Stimulated activated CD8-positive, alpha-beta memory T cell treated with anti-CD3 and anti-CD28 coated beads, Interleukin-4, amount 100 ng/mL, for 48 hours (primary cell): ENCODE measurements at places on chromosomes 1 and 21.

DNA sequence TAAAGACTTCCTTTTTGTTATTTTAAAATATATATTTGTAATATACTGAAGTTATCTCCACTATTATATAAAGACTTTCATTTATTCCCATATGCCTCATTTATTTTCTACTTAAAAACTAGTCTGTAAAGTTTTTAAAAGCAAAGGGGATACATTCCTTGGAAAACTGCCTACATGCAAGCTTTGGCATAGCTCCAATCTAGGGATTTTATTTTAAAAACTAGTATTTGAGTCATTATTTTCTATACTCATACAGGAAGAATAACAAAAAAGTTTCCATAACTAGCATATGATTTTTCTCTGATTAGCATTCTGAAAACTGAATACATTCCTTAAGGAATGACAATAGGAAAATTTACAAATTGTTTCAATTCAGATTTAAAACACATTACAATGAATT is 88.9 kb downstream of the COL24A1 start:
- no peak for DNase-seq

GRCh38 chr21:46099476-46099875 is 1.6 kb downstream of the COL6A2 start:
- DNase-seq: peak; percentile 21

- no peak for DNase-seq
Measured at GRCh38 chr1:12276225-12276624, 46.4 kb downstream of the VPS13D start.

DNA sequence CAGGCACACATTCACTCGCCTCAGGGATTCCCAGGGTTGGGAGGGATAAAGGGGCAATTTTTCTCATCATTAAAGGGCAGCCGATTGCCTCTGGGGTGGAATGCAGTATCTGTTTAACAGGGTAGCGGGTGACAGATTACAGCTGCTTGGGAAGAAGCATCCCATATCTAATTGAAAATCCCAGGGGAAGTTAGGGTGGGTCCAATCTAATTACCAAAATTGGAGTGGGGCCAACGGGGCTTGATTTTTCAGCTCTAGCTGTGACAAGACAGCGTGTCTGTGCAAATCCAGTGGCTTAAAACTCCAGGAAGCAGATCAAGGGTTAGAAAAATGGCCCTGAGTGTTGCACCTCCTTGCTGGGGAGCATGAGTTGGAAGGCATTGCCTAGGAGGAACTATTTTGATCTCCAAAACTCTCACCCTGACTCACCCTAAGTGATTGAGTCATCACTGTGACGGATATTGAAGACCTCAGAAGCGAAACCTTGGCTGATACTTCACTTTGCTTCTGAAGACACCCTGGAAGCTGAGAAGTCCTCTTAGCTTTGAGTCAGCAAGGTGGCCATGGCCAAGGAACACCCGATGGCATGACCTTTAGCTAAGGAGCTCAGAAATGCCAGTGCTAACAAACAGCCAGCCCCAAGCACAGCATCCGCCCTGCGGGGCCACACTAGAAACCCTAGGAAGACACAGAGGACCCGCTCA is 46.0 kb downstream of the GRHL3 start:
- peak; percentile 55 for DNase-seq

- DNase-seq: no peak
Measured at GRCh38 chr1:193221651-193222050, 35.2 kb upstream of the B3GALT2 start.
